Activated T-cell treated with anti-CD3 and anti-CD28 coated beads, Interleukin-2, amount 50 U/mL, for 48 hours (primary cell): ENCODE measurements at places on chromosomes 11 and 22.
A peak's percentile ranks its signal among the peaks of the same experiment; 100 is the strongest.

DNA sequence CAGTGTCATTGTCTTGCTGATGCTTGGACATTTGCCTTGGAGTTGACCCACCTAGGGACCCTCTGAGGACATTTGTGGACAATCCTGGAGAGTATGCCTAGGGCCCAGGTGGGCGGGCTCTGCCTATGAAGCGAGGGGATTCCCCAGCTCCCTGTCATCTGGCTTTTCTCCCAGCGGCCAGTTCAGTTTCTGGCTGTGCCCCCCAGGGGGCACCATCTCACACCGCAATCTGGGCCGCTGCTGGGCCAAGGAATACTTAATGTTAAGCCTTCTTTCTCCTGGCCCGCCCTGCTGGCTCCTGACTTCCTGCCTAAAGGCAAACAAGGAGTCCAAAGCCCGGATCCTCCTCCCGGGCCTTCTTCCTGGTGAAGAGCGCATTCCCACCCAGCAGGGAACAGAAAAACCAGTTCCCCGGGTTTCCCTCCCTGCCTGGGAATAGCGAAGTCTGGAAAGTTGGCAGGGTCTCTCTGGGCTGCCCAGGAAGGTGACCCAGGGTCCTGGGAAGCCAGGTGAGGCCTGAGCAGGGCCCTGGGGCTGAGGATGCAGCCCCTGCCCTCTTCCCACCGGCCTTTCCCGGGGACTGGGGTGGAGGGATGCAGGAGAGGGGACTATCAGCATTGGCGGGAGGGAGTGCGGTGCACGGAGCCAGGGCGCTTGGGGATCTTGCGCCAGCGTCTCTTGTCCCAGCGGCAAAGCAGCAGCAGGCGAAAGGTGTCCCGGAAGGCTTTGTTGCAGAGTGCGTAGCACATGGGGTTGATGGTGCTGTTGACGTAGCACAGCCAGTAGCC is 11.9 kb downstream of the CHRM1 start:
- DNase-seq = peak; percentile 60

- no peak for DNase-seq
Observed at GRCh38 chr11:62295504-62295903, 3.4 kb downstream of the SCGB1D4 start.

DNA sequence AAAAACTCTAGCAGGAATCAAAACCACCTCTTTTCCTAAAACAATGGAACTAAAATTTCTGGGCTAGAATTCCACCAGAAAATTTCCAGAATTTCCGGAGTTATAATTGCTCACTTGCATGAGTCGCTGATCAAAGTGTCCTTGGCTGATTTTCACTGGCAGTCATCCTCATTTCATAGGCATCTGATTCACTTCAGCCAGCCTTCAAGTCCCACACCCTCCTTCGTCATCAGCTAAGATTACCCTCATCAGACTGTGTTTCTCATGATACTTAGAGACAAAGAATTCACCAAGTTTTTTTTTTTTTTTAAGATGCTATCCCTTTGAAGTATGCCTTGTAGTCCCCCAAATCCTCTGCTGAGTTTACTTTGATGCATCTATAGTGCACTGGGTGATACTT is 71.5 kb upstream of the RAB38 start:
- DNase-seq = no peak

DNA sequence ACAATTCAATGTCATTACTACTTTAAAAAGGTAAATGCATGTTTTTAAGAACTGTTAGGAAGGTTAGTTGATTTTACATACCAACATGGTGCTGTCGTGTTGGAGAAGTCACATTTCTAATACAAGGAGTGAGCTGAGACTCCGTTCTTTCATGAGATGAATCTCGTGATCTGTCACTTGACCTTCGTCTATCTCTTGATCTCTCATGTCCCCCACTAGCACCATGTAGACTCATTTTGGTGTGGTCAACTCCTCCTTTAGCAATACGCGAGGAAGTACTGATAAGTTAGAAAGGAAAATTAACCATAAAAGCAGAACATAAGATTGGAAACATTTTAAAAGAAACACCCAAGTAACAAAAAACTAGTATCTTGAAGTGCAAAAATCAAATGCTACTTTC is 41.5 kb downstream of the BTBD10 start:
- no peak for DNase-seq
